ENCODE measurements at places on chromosomes 16 and 17.

DNA sequence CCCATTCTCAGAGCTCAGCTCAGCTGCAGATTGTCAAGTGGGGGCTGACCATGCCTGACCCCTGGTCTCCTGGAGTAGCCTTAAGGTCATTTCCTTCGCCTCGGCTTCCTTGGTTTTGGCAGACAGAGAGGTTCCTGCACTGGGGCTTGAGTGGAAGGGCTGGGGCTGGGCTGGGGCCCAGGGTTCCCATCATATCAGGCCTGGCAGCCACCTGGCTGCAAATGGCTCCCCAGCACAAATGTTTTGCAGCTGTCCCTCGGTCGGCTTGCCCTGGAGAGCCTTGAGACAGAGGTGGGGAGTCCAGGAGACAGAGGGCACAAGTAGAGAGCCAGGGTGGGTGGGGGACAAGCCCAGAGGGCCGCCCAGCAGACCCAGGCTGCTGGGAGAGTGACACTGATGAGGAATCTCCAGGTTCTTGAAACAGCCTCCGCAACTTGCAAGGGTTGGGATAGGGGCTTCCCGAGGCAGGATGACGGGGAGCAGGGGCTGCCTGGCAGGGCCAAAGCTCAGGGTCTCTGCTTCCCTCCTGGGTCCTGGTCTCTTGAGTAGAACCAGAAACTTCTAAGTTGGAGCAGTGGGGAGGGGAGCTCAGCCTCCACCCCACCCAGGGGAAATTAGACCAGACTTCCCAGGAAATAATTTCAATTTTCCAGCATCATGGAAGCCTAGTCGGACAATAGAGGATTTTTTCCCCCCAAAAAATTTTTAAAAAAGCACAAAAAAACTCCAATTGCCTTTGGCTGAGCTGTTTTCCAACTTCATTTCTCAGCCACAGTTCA, 19.3 kb downstream of the IGFBP4 start:
- DNase-seq: no peak

GRCh38 chr16:30958175-30959079, 873 bp downstream of the SETD1A start:
- DNase-seq: no peak

DNA sequence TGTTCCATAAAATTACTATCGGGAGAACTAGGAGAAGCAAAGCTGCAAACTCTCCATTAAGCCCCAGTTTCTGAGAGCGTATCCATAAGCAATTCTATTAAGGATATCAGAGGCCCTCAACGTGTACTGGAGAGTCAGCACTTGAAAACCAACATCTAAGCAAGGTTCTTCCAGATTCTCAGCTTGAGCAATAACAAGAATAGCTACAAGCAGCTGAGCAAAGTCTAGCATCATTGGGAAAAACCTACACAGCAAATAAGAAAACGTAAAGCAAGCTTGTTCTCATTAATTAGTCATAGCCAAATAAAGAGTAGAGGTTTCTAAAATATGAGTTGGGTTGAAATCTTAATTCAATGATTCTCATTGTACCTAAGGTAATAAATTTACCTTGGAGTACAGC, 26.9 kb upstream of the COX10 start:
- DNase-seq: no peak

GRCh38 chr17:34562387-34562786, 17.0 kb upstream of the TMEM132E start:
- DNase-seq: no peak

- peak; percentile 27 for DNase-seq
Measured at GRCh38 chr17:49995055-49995738, at the start of gene DLX3. Gene DLX3, minus strand, starts transcription at chr17:49995224. Its CDS starts 226 bp downstream, at chr17:49994998.

- no peak for DNase-seq
Measured at GRCh38 chr16:88973007-88973410, 4.0 kb downstream of the CBFA2T3 start.

DNA sequence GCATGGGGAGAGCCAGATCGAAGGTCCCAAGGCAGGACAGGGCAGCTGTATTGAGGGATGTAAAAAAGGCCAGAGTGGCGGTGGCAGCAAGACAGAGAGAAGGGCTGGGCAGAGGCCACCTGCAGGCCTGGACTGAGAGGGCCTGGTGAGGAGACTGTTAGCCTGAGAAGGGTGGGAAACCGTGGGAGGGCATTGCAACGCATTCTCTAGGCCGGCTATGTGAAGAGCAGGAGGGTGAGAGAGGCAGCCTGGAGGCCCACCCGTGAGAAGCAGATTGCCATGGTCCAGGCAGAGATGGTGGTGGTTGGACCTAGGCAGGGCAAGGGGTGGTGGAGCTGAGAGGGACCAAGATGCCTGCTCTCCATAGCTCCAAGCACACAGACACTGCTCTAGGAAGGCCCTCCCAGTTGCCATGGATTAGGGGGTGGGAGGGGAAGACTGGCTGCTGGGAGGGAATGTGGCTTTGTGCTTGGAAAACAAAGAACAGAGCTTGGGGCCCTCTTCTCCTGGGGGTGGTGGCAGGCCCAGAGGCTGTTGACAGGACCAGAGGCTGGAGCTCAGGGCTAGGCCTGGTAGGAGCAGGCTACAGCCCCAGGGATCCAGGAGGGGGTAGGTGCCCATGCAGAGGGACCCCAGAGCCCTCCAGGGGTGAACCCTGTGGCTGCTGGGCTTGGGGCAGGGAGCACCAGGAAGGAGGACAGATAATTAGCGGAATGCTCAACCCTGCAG, 12.4 kb upstream of the TCAP start:
- no peak for DNase-seq

DNA sequence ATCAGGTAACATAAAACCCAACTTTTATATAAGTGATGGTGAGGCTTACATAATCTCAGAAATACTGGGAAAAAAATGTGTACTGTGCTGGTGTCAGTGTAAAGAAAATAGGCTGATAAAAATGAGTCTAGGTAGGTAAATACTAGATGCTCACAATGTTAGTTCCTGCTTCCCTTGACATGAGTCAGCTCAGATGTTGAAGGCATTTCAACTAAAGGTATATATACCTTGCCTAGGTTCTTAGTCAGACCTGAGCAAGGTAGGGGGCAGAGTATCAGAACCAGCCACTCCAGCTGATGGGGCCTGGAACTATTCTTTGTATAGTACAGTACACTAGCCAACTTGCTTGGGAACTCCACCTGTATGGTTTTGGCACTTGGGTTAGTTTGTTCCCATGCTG, 51.0 kb upstream of the CA10 start:
- DNase-seq: no peak

All from GM04503 (cell line).